Activated effector memory CD4-positive, alpha-beta T cell treated with anti-CD3 and anti-CD28 coated beads, Interleukin-2, amount 50 U/mL, for 16 hours (primary cell): ENCODE measurements at places on chromosomes 3 and 15.

DNA sequence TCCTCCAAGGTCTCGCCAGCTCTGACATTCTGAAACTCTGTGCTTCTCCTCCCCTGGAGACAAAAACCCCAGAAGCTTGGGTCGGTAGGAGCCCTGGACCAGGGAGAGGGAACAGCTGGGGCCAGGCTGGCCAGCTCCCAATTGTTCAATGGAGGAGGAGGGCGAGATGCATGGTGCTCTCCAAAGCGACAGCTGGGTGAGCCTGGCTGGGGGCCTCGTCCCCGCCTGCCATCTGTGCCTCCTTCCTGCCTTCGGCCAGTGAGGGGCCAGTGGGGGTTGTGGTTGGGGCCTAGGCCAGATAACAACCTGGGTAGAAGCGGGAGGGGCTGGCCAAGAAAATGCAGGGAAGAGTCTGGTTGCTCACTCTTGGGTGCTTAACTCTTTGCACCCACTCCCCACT is 79.4 kb downstream of the CORO2B start:
- peak; percentile 54 for DNase-seq

GRCh38 chr3:99780749-99781148 is 36.9 kb upstream of the CMSS1 start:
- DNase-seq: no peak

DNA sequence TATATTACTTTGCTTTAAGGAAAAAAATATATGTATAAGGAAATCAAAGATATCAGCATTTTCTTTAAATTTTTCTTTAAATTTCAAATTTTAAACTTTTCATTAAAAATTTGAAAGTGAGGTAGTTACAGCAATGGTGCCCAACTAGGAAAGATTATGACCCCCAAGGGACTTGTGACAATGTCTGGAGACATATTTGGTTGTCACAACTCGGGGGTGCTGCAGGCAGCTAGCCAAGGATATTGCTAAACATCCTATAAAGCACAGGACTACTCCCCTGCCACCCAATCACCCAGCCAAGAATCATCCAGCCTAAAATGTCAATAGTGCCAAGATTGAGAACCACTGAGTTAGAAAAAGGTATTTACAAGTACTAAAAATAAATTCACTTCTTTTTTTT is 57.3 kb downstream of the SLC4A7 start:
- no peak for DNase-seq

DNA sequence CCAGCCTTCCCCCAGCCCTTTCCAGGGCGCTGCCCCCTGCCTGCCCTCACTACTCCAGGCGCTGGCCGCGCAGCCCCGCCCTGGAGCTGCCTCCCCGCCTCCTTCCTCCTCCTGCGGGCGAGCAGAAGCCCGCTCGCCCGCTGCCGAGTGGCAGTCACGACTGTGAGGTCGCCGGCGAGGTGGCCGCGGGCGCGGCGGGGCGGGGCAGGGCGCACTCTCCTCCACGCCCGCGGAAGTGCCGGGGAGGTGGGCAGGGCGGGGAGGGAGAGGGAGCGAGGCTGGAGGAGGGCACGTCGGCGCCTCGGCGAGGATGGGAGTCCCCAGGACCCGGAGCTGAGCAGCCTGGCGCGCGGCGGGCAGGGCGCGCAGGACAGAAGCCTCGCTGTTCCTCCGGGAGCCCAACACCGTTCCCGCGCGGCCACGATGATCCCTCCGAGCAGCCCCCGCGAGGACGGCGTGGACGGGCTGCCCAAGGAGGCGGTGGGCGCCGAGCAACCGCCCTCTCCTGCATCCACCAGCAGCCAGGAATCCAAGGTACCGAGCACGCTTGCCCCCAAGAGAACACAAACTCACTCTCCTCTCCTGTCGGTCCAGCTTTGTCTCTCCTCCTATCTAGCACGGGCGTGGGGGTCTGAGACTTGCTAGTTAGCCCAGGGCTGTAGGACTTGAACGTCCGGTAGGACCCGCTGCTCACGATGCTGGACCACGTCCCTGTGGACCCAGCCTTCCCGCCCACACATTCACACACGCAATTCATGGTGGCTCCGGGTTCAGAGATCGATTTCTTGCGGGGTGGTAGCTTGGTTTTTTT is at the start of gene STAC:
TSS of gene STAC (plus strand) at position 284 of the 811 bp plus-strand sequence. CDS start at position 424, 140 bp downstream.
- DNase-seq: peak; percentile 60

GRCh38 chr3:180332608-180333007 is 269.4 kb upstream of the TTC14 start:
- DNase-seq: no peak

GRCh38 chr3:166187237-166187636 is 350.0 kb upstream of the BCHE start:
- no peak for DNase-seq

GRCh38 chr15:76340803-76341365 is 4.3 kb downstream of the ISL2 start:
- peak; percentile 82 for DNase-seq

GRCh38 chr3:184524981-184525336 is 36.6 kb upstream of the EPHB3 start:
- no peak for DNase-seq

- DNase-seq: peak; percentile 62
Observed at GRCh38 chr3:33054100-33055092, 42.5 kb downstream of the GLB1 start.

DNA sequence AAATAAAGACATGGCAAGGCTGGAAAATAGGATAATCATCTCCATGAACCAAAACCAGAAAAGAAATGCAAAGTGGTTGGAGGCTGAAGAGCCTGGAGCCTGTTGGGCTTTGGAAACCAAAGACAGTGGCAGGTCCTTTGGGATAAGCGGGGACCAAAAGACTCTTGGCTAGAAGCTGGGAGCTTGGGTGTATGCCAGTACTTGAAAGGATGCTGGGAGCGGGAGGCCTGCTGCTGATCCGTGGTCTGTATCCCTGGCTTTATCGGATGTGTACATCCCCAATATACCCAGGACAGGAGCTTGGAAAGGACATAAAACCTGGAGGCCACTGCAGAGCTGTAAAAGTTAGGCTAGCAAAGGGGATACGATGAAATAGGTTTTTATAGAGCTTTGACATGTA is 1.3 kb upstream of the CHRNB4 start:
- DNase-seq: peak; percentile 27

DNA sequence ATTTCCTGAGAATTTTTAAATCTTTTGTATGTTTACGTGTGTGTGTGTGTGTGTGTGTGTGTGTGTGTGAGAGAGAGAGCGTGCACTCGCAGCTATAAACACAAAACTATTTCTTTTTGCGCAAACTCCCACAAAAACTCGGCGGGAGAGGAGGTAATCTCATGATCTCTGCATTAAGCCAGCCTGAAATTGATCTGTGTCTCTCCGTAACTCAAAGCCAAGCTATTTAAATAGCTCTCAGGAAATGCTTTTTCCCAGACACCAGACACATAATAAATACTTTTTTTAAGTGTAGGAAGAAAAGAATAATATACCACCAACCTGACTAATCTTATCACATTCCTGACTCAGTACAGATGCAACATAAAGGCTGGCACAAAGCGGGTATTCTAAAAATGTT is 226.8 kb downstream of the MAGI1 start:
- no peak for DNase-seq

GRCh38 chr3:57393977-57394376 is 101.5 kb upstream of the ASB14 start:
- DNase-seq: no peak

- no peak for DNase-seq
Observed at GRCh38 chr3:18080198-18080689, 337.8 kb upstream of the TBC1D5 start.

DNA sequence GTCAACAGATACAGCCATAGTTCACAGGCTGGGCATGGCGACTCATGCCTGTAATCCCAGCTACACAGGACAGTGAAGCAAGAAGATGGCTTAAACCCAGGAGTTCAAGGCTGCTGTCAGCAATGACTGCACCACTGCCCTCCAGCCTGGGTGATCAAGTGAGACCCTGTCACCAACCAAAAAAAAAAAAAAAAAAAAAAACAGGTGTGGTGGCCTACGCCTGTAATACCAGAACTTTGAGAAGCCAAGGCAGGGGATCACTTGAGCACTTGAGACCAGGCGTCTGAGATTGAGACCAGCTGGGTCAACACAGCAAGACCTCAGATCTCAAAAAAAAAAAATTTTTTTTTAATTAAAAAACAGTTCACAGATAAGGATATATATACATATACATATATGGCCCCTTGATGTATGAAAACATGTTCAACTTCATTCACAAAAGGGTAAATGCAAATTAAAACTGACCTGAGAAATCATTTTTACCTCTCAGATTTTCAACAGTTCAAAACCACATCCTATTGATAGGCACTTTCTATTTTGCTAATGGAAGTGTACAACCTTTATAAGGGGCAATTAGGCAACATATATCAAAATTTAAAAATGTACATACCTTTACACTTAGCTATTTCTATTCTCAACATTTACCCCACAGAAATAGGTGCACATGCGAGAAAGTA is 51.1 kb downstream of the OSBPL10 start:
- DNase-seq: no peak

DNA sequence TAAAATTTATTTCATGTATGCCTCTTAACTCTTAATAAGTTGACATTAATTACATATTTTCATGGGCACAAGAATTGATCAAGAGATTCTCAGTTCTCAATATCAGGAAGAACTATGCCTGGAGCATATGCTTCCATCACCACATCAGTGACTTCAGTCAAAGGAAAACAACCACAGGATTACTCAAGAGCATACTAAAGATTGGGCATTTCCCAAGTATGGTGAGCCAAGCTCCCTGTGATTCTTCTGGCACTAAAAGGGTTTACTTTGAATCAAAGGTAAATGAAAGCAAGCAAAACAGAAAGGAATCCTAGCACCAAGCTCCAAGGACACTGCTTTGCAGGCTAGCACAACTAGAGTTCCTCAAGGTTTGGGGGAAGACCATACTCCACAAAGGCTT is 44.6 kb downstream of the FMN1 start:
- no peak for DNase-seq

GRCh38 chr3:76212679-76213078 is 427.3 kb upstream of the ZNF717 start:
- DNase-seq: no peak

- no peak for DNase-seq
Observed at GRCh38 chr3:64625381-64625780, 62.4 kb downstream of the ADAMTS9 start.

DNA sequence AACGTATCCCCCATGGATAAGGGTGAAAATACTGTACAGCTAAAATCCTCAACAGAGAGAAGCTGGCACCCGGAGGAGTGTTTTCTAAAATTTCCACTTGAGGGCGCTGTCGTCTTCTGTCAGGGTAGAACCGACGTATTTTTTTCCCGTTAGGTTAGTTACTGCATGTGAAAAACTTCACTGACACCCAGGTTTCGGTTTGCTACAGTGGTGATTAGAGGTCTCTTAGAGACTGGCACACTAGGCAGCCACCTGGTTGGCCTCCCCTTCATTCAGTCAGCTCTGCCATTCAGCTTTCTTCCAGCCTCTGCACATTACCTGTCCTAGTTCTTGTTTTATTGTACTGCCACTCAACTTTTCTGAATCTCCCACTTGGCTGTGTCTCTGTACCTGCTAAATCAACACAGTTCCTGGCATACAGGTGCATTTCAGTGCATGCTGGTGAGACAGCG is 18.4 kb downstream of the CCK start:
- DNase-seq: peak; percentile 77
